NCI-H1417 treated with DMSO at 0.1 percent for 48 hours (cell line): ENCODE measurements at places on chromosomes 13 and 19.

- peak; percentile 47 for DNase-seq
Observed at GRCh38 chr13:94674609-94675348, 37.6 kb downstream of the SOX21 start.

DNA sequence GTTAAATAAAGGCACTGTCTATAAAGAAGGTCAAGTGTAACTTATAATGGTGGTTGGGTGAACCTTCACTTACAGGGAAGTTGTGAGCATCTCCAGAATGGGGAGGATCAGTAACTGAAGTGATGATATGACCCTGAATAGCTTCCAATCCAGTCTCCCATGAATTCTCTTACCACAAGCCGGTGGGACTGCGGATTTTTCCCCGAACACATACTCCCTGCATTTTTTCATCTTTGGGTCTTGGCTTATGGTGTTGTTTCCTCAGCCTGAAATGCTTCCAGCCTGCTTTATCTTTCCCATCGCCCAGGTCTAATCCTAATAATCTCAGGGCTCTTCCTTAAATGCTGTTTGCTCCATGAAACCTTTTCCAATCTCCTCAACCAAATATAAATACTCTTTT, 2.0 kb upstream of the CSNK1A1L start:
- DNase-seq, result no peak

DNA sequence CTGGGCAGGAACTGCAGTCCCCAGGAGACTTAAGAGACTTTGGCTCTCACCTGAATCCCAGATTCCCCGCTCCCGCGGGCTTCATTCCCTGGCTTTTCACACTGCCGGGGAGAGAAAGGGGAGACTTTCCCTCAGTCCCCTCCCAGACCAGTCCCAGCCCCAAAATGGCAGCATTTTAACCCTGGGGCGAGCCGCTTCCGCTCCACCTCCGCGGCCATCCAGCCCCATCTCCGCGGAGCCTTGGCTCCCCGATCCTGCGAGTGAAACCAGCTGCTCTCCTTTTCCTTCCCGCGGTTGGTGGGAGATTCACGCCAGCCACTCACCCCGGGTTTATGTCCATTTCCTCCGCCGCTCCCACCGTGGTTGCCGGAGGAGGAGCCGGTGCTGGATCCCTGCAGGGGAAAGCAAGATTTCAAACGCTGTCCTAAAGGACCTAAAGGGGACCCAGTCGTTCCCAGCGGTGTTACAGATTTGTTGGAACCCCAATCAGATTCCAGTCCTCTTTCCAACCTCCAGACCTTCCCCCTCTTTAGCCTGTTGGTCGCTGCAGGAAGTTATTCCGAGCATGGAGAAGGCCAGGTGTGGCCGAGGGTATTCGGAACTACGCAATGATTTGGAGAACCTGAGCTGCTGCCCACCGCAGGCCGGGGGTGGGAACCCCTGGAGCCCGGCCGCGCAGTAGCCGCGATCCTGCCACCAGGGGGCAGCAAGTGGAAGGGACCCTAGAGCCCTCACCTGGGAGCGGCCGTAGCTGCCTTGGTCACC, 3.4 kb downstream of the DMKN start:
- DNase-seq, result no peak

DNA sequence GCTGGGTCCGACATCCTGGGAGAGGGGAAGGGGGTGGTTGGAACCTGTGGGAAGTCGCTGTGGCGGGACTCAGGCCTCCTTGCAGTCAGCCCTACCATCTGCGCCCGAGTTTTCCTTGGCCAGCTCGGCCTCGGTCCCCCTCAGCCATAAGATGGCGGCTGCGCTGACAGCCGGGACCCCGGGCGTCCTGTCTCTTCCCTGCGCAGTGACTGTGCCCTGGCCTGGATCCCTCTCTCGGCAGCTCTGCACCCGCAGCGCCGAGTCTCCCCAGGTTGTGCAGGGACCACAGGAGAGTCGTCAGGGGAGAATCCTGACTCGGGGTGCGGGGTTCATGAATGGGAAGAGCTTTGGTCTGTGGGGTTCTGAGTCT, 345 bp downstream of the ZNF257 start:
- no peak for DNase-seq

- no peak for DNase-seq
Observed at GRCh38 chr13:84118839-84119409, 236.7 kb upstream of the SLITRK1 start.
